Astrocyte (in vitro differentiated cells and primary cell): ENCODE measurements at places on chromosomes 3 and 15.

GRCh38 chr15:83057696-83058376 is 9.2 kb downstream of the BTBD1 start:
- no peak for DNase-seq

DNA sequence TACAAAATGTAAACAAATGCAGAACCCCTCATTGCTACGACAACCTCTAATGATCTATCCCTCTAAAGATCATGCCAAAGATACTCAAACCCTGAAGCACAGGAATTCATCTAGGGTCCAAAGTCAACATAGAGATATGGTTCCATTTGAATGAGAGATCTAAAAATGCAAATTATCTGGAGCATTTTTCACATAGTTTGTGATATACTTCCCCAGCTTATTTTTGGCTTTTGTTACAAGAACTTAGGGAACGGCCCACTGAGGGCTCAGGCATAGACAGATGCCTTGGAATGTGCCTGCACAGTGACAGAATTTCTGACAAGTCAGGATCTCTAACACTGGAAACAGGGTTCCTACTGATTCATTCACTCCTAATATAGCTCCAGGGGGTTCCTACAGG is 258.9 kb upstream of the THBS1 start:
- DNase-seq = peak; percentile 62

GRCh38 chr15:54681584-54681983 is 515.2 kb downstream of the RSL24D1 start:
- no peak for DNase-seq

GRCh38 chr15:67082007-67082536 is 16.7 kb downstream of the SMAD3 start:
- no peak for DNase-seq

DNA sequence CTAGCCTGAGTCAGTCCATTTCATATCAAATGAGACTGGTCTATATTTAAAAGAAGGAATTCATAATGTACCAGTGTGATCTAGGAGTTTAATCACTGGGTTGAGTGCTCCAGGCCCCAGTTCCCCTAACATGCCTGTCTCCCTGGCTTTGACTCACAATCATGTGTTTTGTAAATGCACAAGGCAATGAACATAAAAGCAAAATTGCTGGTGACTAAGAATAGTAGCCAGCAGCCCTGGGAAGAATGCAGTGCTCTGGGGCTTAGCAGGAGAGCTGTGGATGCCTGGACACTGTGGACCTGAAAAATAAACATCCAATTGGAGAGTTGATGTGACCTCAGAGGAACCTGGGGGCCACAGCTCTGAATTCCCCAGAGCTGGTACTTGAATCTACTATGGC is 50.3 kb downstream of the SYNPR start:
- DNase-seq = peak; percentile 47

GRCh38 chr3:123936400-123936799 is 24.6 kb downstream of the CCDC14 start:
- no peak for DNase-seq

GRCh38 chr15:85652457-85652856 is 142.3 kb downstream of the KLHL25 start:
- DNase-seq = no peak

GRCh38 chr3:191198932-191199331 is at the start of gene OSTN:
Gene OSTN (plus strand): TSS chr3:191199241. CDS start chr3:191212533, 13,292 bp downstream.
- DNase-seq = no peak

- no peak for DNase-seq
Measured at GRCh38 chr3:41740374-41740886, 221.5 kb downstream of the ULK4 start.

DNA sequence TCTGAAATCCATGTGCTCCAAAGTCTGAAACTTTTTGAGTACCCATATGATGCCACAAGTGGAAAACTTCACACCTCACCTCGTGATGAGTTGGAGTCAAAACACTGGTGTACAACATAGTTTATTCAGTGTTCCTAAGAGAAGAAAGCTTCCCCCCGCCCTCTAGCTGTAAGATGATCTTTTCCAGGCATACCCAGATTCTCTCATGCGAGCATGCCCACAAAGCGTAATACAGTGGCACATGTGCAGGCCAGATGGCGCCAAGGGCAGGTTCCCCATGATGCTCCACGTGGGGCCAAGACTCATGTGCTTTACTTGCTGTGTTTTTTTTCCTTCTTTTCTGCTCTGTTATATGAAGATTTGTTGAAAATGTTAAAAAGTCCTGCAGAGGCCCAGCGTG is 104.9 kb upstream of the LRRFIP2 start:
- no peak for DNase-seq

DNA sequence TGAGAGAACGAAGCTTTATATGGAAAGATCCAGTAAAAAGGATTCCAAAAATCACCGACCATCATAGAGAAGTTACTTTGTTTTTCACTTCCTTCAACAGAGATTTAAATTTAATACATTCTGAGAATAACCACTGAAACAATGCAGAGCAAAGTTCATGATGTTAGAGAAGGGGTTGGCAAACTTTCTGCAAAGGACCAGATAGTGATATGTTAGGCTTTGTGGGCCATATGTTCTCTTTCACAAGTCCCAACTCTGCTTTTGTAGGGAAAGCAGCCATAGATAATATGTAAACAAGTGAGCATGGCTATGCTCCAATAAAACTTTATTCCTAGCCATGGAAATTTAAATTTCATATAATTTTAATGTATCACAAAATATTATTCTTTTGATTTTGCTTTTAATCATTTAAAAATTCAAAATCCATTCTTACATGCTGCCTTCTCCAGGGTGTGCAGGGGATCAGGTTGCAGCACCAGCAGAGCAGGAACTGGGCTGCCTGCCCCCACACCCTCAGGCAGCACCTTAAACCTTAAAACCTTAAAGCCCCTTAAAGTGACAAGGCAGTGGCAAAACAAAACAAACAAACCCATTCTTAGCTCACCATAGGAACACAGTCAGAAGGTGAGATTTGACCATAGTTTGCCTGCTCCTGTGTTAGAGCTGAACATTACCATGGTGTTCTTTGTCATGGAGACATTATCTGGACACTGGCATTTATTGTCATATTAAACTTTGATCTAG is 16.9 kb upstream of the IGSF10 start:
- no peak for DNase-seq

DNA sequence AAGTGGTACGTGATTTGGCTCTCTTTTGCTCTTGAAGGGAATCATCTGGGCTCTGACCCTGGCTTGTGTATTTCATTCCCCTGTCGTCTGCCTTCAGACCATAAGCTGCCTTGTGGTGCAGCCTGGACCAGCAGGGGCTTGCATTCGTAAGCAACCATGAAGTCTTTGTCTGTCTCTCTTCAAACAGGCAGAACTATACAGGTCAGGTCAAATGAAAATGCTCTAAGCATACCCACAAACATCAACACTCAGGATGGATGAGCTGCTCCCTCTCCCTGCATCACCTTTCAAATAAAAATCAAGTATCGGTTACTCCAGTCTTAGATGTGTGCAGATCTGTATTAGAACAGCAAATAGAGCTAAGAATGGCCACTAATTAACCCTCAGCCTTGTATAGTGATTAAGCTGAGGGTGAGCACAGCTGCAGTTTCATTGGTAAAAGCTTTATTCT is 268.6 kb upstream of the UBE2E1 start:
- DNase-seq = no peak

- DNase-seq = no peak
Measured at GRCh38 chr3:76694063-76694462, 345.8 kb upstream of the ROBO2 start.

GRCh38 chr3:150319900-150320299 is 88.2 kb upstream of the TSC22D2 start:
- peak; percentile 98 for DNase-seq

GRCh38 chr15:56929933-56930332 is 11.5 kb downstream of the TCF12 start:
- no peak for DNase-seq

- no peak for DNase-seq
Measured at GRCh38 chr3:17473761-17474160, 268.7 kb downstream of the TBC1D5 start.

DNA sequence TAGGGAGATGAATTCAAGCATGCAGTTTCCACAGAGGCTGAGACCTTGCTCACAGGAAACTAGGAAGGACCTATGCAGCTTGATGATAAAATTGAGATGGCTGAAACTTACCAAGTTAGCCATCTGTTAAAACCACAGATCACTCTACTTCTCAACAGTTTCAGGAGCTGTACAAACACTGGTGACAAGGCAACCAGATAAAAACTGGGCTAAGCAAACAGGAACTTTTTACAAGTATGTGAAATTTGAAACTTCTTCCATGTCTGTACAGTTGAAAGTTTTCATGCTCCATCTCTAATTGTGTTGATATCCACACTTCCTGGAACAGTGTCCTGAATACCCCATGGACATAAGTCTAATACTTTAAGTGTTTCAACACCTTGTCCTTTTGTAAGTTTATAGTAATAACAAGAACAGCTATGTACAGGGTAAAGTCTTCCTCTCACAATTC is 78.2 kb downstream of the FAIM start:
- peak; percentile 94 for DNase-seq

GRCh38 chr3:191139736-191140135 is 59.3 kb upstream of the OSTN start:
- DNase-seq = no peak

- DNase-seq = peak; percentile 27
Measured at GRCh38 chr3:32175607-32176197, 62.8 kb upstream of the CMTM8 start.

- peak; percentile 62 for DNase-seq
Measured at GRCh38 chr3:194225988-194226663, 90.2 kb downstream of the HES1 start.

DNA sequence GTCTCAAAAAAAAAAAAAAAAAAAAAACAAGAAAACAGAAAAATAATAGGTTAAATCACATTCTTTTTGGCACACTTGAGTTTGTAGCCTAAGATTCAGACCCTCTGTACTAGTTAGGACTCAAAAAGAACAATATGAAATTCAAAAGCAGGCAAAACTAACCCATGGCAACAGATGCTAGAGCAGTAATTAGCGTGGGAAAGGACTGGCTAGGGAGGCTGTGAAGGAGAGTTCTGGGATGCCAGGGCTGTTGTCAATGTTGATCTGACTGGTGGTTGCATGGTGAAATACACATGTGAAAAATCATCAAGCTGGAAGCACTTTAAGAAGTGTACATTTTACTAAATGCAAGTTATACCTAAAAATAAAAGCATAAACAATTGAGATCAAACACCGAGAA is 35.6 kb downstream of the KLHL6 start:
- DNase-seq = no peak

DNA sequence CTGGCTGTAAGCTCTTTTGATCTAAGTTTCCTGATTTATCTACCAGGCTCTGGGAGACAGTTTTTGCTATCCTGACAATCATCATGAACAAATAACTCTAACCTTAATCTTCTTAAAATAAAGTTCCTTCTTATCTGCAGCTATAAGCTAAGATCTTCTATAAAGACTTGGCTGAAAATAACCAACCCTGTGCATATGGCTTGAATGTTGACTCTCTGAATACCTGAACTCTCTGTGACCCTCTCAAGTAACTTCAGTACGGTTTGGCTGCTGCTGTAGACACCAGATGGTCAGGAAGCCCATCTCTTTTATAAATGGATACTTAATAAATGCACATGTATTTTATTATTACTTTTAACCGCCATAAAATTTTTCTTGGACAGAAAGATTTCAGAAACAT is 412.4 kb upstream of the CBLB start:
- peak; percentile 81 for DNase-seq

- no peak for DNase-seq
Measured at GRCh38 chr3:195099951-195100785, 170.8 kb downstream of the XXYLT1 start.

DNA sequence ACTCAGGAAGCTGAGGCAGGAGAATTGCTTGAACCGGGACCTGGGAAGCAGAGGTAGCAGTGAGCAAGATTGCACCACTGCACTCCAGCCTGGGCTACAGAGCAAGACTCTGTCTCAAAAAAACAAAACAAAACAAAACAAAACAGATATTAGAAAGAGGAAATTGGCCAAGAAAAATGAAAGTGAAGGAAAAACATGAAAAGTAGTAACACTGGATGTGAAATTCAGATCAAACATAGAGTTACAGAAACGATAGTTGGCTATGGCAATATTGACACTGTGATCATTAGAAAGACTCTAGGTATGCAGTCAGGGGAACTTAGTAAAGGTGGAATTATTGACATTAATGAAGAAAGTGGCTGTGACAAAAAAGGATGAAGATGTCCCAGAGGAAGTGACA is 13.2 kb upstream of the TIPARP start:
- DNase-seq = no peak

GRCh38 chr15:23645371-23646164 is 2.1 kb downstream of the MAGEL2 start:
- no peak for DNase-seq

- no peak for DNase-seq
Measured at GRCh38 chr15:101459579-101460300, 29.8 kb downstream of the PCSK6 start.

GRCh38 chr3:103342205-103342731 is 907.5 kb downstream of the ZPLD1 start:
- DNase-seq = no peak

- DNase-seq = peak; percentile 30
Measured at GRCh38 chr3:155704061-155704460, 40.8 kb downstream of the PLCH1 start.

DNA sequence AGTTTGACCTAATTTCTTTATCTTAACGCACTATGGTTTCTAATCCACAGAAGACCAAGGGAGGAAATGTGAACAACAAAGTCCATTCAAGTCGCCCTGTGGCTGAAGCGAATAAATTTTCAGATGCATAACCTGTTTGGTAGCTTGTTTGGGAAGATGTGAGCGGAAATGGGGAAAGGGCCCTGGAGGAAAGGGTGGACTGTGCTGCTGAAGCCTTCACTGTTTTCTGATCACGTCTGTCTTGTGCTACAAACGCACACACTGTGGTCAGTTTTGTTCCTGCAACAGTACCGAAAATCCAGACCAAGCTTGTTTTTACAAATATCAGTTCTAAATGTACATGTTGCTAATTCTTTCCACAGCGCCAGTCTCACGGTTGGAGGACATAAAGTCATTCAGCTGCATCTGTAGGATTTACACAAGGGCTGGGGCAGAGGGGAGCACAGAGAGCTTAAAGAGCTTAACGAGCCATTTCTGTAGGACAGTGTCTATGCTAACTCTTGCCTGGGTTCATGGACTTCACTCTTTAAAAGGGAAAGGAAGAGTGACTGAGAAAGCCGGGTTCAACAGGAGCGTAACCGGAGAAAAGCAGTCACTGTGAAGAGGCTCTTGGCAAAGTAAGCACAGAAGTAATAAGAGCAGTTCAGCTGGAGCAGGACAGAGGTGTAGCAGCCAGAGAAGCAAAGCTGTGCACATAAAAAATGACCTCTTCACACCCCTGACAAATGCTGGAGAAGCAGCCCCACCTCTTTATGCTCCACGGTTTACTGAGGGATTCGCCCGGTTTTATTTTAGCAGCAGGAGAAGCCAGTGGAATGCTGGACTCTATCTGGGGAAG is 66.6 kb downstream of the USF3 start:
- DNase-seq = no peak

DNA sequence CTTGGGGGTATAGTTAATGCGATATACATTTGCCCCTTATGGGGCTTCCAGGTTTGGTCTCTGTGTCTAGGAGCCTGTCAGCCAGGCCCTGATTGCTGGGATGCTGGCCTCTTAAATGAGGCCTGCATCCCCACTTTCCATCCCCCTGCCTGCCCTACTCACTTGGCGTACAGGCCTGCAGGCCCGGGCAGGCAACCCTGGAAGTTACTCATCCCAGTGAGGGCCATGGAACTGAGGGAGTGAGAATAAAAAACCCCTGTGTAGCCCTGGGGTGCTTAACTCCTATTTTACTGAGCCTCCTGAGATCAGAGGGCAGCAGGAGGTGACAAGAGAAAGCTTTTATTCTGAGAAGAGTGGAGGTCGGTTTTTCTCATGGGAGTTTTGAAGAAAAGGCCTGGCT is 2.0 kb downstream of the DISP2 start:
- DNase-seq = no peak
